ENCODE measurements at places on chromosomes 3 and 15.

DNA sequence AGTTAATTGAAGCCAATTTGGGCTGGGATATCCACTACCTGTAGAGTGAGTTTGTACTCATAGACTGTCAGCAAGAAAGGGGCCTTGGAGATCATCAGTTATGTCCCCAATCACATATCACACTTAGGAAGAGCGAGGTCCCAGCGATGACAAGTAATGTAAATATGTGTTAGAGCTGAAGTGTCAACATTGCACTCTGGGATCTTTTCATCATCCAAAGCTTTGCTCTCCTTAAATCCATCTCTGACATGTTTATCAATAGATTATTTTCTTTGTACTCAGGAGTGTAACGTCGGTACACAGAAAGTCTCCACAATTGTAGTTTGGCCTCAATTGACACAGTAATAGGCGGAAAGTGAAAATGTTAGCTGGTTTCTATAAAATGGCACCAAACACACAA, 113.7 kb upstream of the TPRG1 start:
- no peak for DNase-seq

DNA sequence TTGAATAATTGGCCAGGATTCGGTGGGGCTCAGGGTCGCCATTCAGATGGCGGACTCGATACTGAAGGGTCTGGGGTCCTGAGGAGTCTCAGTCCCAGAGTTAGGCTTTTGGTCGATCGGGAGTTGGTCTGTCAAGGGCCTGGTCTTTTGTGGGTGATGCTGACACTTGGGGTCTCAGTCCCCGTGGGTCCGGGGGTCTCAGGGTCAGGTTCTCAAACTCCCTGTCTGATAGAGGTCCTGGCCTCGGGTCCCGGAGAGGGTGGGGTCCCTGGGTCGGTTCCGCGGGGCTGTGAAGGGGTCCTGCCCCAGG, 467 bp downstream of the NCKIPSD start:
- no peak for DNase-seq

DNA sequence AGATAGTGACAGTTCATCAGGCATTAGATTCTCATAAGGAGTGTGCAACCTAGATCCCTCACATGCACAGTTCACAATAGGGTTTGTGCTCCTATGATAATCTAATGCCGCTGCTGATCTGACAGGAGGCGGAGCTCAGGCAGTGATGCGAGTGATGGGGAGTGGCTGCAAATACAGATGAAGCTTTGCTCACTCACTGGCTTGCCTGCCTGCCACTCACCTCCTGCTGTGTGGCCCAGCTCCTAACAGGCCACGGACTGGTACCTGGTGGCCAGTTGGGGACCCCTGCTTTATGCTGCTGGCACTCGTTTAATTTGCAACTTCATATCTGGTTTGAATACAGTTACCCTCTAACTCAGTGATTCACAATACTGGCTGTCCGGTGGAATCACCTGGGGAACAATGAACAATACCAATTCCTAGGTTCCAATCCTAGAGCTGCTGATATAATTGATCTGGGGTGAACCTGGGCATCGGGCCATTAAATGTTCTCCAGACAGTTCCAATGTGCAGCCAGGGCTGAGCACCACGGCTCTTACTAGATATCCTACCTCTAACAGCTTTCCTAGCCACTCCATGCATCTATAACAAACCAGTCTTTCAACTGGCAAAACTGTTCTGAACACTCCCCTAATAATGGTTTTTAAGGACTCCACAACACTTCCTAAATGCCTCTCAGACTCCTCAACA, 131.4 kb downstream of the ATP1B3 start:
- DNase-seq: no peak

DNA sequence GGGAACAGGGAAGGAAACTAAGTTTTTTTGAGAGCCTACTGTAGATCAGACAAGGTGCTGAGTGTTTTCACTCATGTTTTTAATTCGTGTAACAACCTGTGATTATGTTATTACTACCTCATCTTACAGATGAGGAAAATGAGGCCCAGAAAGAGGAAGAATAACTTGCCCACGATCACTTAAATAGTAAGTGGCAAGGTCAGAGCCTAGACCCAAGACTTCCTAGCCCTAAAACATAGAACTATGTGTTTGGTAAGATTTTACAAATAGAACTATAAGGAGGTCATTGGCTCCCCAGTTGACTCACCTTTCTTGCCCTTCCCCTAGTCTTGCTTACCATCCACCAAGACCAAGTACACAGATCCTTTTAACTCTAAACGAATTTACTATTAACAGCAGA, 13.7 kb downstream of the SENP8 start:
- DNase-seq: no peak

DNA sequence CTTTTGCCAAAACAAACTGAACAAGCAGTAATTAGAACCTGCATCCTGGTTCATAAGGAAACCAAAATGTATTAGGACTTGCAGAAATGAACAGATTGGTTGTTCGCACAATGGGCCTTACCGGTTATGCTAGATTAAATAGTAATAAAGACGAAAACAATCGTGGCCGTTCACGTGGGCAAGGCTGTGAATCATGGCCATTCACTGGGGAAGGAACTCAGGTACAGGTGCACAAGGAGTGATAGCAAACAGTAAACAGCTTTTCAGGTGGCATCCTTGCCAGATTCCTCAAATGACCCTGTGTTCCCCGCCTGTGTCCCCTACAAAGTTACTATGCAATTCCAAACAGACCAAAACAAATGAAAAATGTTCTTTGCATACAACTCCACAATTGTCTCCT, 8.2 kb downstream of the LRIG1 start:
- DNase-seq: no peak

DNA sequence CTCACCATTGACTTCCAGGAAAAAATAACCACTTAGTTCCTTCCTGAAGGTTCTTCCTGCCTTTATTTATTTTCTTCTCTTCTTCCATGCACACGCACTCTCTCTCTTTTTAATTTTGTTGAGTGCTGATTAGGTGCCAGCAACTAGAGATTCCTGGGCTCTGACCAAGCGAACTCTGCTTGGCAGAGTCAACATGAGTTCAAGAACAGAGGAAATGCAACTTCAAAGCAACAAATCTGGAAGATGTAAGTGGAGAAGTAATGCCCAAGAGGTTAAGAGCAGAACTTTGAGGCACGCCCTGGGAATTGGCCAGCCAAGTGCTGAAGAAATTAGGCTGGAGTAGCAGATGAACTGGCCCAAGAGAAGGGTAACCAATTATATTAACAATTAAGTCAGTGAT, 8.5 kb downstream of the ERC2 start:
- DNase-seq: no peak

- no peak for DNase-seq
Observed at GRCh38 chr15:80732818-80733217, 37.7 kb downstream of the ABHD17C start.

GRCh38 chr3:44284949-44285348, 43.3 kb downstream of the TOPAZ1 start:
- DNase-seq: no peak

- DNase-seq: no peak
Observed at GRCh38 chr15:85934691-85935090, 140.0 kb upstream of the KLHL25 start.

DNA sequence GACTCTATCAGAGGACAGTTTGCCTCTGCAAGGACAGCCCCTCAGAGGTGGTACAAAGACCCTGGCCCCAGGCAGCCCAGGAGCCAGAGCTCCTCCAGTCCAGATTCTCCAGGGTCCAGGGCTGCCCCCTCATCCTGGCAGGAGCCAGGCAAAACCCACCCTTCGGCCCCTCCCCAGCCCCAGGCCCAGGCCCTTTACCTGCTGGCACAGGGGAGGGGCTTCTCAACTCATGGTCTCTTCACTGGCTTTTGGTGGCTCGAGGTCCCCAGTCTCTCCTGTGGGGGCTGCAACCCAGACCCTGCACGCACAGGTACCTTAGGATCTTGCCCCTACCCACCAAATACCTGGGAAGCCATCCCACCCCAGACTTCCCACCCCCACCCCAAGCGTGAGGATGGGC, 8.5 kb downstream of the NEIL1 start:
- DNase-seq: no peak

DNA sequence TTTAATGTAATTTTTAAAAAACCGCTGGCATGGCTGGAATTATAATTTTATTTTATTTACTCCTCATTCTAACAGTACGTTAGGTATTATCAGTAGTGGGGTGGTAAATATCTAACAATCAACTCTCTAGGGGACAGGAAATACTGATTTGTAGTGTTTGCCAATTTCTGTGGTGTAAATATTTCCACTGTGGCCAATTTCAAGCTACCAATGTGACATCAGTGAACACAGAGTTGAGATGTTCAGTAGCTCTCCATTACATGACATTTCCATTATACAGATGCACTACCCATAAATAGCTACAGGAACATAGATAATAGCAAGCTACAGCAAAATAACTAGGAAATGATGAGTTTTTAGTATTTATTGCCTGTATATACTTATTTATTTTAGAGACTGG, 10.0 kb upstream of the ARL8B start:
- no peak for DNase-seq

- no peak for DNase-seq
Observed at GRCh38 chr15:40335938-40336743, 4.6 kb downstream of the CCDC9B start.

- DNase-seq: no peak
Observed at GRCh38 chr3:58474348-58474911, 17.5 kb upstream of the KCTD6 start.

DNA sequence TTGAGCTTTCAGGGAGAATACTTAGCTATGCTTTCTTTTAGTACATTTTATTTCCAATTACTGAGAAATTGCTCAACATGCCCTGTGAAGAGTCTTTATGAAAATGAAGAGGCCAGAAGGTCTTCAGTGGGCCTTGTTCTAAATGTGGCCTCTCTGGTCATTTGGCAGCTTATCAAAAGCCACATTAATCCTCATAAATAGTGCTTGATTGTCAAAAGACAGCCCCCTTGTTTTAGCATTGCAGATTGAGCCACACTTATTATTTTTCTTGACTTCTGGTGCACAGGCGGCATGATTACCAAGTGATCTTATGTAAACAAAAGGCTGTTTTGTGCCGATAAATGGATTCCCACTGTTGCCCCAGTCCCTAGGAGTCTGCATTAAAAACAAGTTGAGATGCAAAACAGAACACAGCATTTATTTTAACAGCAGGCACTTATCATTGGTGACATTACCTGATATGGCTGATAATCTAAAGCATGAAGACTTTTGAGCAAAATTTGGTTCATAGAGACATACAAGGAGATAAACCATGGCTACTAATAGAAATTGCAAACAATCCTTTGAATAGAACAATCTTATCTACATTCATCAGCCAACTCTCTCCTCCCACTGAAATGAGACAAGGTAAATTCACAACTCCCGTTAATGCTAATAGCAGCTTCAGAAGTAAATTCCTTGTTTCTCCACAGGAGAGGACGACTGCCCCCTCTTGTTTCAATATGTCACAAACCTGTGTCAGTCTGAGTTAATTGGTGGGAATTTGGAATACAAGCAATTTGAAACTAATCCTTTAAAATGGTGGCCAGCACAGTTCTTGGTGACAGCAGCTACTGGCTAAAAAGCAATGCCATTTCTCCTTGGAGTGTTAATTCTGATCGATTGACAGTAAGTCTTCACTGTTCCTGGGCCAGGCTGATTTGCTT, 194.3 kb downstream of the NSUN3 start:
- no peak for DNase-seq
